Astrocyte of the spinal cord (primary cell): ENCODE measurements at places on chromosomes 2 and 18.

- peak; percentile 3 for DNase-seq
These were observed 462.5 kb upstream of the FSHR start for GRCh38 chr2:49616800-49617199.

DNA sequence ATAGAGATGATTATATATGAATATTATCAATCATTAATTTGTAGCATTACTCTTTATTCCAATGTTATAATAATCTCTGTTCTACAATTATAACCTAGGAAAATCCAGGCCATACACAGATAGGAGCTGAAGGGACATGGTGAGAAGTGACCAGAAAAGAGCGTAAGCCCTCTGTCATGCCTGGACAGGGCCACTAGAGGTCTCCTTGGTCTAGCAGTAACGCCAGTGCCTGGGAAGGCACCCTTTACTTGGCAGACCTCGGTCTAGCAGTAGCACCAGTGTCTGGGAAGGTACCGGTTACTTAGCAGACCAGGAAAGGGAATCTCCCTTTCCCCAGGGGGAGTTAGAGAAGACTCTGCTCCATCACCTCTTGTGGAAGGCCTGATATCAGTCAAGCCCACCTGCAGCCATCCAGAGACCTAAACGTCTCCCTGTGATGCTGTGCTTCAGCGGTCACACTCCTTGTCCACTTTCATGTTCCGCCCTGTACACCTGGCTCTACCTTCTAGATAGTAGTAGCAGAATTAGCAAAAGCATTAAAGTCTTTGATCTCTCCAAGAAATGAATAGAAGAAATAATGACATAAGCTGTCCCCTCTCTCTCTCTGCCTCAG is 447.5 kb upstream of the FSIP2 start:
- DNase-seq, result peak; percentile 50

GRCh38 chr2:96151595-96152303 is 6.5 kb upstream of the DUSP2 start:
- no peak for DNase-seq

- DNase-seq, result peak; percentile 13
These were observed 123.3 kb upstream of the CWC22 start for GRCh38 chr2:180130403-180130802.

GRCh38 chr2:229488232-229488631 is 217.1 kb upstream of the PID1 start:
- DNase-seq, result no peak

DNA sequence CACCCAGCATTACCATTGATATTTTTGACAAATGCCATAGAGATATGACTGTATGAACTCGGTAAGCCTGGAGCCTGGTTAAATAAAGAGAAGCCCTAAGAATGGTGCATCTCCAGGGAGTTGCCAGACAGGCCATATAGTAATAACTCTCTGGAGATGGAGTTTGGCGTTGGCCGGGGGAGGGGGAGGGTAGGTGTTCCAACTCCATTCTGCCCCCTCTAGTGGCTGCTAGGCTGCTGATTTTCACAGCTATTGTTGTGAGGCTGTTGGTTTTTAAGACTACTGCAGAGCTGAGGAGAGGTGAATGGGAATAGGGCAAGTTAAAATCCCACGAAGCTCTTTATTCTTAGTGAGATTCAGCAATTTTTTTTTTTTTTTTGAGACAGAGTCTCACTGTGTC is 99.9 kb downstream of the GALNT14 start:
- DNase-seq, result no peak

DNA sequence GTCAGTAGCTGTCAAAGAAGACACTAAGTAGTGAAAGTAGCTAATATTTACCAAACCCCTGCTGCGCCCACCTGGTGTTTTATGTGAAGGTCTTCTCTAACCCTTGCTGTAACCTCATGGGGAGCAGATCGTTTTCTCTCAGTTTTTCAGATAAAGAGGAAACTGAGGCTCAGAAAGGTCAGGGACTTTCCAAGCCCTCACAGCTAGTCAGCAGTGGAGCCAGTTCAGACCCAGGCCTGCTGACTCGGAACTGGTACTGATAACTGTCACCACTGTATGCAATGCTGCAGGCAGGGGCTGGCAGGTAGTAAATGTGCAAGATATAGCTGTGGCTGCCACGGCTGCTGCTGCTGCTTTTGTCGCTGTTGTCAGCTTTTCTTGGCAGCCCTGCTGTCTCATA is 69.1 kb downstream of the LRRFIP1 start:
- no peak for DNase-seq

DNA sequence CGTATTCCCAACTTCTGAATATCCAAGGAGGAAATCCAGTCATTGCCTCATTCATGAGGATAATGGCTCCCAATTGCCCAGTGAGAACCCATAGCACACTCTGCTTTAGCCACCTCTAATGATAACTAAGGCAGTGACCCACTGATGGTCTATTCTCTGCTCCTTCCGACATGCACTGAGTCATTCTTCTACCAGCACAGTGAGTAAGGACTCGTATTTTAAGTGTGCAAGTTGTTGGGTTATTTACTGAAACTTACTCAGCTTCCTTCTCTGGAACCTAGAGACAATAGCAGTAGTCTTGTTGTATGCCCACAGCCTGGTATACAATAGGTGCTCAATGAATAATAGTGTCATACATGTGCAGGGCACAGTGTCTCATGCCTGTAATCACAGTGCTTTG is 81.1 kb upstream of the ZNF397 start:
- no peak for DNase-seq

GRCh38 chr2:184735611-184736010 is 137.3 kb downstream of the ZNF804A start:
- DNase-seq, result no peak

DNA sequence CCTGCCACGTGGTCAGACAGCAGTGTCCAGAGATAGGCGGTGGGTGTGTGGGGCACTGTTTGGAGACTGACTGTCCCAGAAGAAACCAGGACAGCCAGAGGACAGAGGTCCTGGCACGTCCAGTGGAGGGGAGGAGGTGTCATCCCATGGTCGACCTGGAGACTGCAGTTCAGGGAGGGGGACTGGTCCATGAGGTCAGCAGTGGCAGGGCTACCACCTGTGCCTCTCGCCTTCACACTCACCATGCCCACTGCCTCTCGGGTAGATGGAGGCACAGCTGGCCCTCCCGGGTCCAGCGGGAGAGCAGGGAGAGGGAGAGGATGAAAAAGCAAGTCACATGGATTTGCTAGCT is 53.9 kb downstream of the INHBB start:
- DNase-seq, result no peak

DNA sequence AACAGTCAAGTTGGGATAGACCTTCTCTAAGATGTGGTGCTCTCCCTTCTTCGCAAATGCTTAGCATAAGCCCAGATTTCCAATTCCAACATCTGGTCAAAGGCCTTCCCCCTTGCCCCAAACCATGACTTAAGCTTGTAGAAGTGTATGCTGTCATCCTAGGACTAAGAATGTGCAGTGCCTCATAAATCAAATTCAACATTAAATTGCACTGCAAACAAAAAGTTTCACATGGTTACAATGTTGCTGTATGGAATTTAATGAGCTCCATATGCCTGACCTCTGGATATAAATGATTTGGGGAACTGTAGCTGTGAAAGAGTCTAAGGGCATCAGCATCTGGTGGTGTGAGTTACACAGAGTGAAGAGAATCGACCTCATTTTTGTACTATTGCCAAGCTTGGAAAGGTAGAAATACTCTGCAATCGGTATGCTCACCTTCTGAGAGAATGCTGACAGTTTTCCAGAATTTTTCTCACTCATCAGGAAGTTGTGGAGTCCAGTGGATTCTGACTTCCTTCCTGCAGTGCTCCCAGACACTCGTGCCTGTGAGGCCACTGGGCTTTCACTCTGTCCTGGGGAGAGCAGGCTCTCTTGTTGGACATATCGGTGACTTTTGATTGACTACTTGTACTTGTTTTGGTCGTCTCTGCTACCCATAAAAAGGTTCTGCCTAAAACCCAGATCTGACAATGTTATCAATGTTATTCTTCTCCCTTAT is 40.6 kb downstream of the FASTKD2 start:
- DNase-seq, result no peak

DNA sequence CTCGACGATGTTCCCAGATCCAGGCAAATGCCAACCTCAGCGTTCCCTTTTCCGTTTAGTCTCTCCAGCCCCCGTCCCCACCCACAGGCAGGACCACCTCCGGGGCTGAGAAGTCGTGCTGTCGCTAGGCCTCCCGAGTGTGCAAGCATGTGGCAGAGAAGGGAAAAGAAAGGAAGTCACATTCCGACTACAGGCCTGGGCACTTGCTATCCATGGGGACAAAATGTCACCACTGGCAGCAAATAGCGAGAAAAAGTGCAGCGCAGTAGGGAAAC is 420 bp downstream of the PIGN start:
- DNase-seq, result no peak

GRCh38 chr2:53519918-53520841 is 247.4 kb upstream of the CHAC2 start:
- no peak for DNase-seq

- DNase-seq, result no peak
These were observed 67.2 kb downstream of the PTGR3 start for GRCh38 chr18:75141734-75142133.

DNA sequence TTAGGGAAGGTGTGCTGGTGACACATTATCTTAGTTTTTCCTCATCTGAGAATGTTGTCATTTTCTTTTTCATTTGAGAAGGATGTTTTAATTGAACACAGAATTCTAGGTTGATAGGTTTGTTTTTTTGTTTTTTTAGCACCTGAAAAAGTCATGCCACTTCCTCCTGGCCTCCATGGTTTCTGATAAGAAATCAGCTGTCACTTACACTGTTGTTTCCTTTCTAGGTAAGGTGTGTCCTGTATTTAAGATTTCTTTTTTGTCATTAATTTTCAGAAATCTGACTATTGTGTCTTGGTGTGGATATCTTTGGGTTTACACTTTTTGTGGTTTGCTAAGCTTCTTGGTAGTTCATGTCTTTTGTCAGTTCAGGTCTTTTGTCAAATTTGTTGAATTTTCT is 99.3 kb downstream of the ROCK1 start:
- no peak for DNase-seq

DNA sequence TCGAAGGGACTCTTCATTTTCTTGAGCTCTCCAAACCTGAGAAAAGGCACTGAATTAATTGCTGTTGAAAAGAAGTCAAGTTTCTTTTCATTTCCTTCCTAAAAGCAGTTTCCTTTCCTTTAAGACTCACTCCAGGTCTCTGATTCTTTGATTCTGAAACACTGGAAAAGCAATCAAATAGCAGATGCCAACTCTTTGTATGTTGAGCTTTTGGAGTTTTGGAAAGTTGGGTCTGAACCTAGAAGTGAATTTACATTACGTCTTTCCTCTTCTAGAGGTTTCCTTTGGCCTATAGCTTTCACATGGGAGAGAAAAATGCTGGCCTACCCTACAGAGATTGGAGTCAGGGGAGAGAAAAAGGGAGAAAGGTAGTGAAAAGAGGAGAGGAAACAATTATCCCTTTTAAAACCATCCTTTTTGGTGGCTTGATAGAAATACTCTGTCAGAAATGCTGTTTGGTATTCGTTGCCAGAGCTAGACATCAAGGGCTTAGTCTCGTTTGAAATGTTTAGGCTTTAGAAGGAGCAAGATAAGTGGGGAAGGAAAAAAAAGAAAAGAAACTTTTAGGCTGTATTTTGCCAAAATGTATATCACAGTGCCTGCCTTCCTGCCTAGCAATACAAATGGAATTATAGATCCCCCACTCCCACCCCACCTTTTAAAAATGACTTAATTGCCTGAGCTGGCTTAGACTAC is 187.7 kb downstream of the PRPF40A start:
- DNase-seq, result no peak

DNA sequence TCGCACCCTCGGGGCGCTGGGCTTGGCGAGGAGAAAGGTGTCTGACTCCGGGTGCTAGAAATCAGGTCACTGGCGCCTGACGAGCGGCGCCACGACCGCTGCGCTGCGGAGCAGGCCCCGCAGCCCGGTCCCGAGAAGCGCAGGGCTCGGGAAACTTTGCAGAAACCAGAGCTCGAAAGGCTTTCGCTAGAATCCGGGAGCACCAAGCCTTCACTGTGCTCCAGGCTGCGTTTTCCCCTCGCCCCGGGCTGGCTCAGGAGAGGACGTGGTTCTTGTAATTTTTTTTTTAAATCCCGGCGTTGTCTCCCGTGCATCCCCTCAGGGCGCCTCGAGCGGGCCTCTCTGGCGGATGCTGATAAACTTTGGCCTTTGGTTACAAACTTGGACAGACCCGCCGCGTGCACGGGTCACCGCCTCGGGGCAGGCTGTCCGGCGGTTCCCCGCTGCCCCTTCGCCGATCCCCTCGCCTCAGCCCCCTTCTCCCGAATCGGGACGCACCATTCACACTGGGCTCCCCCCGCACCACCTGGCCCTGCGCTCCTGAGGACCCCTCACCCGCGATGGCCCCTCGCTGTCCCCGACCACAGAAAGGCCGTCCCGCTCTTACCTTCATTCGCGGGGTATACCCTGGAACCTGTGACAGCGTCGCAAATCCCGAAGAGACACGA is 419 bp downstream of the EPHA4 start:
- peak; percentile 45 for DNase-seq

DNA sequence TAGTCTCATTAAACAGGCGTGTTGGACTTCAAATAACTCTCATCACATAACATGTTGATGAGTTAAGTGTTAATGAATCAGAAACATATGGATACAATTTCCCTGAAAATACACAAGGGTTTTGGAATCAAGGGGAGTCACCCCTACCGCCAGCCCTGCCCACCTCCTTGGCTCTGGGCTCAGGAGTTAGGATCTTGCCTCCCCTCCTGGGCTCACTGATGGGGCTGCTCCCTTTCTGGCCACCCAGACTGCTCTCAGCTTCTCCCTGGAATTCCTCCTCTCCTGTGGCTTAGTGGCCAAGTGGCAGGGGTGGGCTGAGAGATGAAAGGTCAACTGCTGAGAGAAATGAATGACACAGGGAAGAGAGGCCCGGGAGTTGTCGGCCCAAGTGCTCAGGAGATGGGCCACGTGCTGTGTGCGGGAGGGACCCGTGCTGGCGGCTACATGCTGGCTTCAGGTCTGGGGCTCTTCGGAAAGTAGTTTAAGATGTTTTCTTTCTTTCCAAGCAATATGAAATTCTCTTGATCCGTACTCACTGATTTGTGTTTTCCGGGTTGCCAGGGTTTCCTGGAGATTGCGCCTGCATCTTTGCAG is 55.8 kb upstream of the TNP1 start:
- no peak for DNase-seq

DNA sequence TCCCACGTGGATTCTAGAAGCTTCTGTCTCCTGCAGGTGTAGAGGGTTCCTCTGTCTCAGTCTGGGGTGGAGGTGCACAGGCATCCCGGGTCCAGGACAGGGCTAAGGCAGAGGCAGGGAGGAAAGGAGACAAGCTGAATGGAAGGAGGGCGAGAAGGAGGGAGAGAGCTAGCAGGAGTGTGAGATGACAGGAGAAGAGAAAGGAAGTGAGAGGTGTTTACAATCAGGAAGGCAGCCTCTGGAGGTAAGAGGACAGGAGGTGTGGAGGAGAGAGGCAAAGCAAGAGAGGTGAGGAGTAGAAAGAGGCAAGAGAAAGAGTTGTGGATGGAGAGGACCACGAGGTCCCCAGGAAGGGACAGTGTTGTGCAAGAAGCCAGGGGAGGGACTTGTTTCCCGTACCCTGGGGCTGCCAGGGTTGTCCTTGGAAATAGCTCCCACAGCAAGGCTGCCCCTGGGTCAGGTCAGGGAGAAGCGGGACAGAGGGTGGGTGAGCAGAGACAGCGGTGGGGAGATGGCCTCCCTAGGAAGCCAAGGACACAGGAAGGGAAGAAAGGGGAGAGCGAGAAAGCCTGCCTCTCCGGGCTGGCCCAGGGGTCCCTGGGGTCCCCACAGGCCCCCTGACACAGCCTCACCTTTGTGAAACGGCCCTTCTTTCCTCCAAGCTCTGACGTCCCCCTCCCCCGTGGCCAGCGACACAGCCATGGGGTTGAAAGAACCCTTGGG is 136.9 kb downstream of the CYP26B1 start:
- no peak for DNase-seq
